GM04503 (cell line): ENCODE measurements at places on chromosomes 13 and 19.

- DNase-seq: no peak
Observed at GRCh38 chr19:29550896-29551295, 25.1 kb downstream of the VSTM2B start.

GRCh38 chr13:58142952-58143351 is 511.4 kb downstream of the PCDH17 start:
- DNase-seq: no peak

GRCh38 chr13:111847964-111848363 is 219.0 kb upstream of the SOX1 start:
- DNase-seq: no peak

DNA sequence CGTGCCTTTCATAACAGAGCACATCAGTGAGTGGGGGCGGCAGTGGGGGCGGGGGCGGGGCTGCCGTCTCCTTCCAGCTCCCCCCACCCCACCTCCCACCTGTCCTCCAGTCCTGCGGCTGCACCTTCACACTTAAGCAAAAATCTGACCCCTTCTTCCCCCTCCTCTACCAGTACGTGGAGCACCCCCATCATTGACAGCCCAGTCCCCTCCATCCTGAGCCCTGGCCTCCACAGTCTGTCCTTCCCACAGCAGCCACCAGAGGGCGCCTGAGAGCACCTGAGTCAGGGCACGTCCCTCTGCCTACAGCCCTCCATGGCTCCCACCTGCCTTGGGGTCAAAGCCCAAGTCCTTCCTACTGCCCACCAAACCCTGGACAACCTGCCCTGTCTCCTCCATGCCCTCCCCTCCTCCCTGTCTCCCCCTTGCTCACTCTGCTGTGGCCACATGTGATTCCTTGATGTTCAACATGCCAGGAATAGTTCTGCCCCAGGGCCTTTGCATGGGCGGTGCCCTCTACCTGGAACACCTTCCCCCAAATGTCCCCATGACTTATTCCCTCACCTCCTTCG is 4.0 kb downstream of the EBI3 start:
- DNase-seq: no peak

- DNase-seq: no peak
Observed at GRCh38 chr13:40509876-40510275, 156.6 kb downstream of the FOXO1 start.

- no peak for DNase-seq
Observed at GRCh38 chr13:100534147-100534843, 54.3 kb downstream of the GGACT start.

DNA sequence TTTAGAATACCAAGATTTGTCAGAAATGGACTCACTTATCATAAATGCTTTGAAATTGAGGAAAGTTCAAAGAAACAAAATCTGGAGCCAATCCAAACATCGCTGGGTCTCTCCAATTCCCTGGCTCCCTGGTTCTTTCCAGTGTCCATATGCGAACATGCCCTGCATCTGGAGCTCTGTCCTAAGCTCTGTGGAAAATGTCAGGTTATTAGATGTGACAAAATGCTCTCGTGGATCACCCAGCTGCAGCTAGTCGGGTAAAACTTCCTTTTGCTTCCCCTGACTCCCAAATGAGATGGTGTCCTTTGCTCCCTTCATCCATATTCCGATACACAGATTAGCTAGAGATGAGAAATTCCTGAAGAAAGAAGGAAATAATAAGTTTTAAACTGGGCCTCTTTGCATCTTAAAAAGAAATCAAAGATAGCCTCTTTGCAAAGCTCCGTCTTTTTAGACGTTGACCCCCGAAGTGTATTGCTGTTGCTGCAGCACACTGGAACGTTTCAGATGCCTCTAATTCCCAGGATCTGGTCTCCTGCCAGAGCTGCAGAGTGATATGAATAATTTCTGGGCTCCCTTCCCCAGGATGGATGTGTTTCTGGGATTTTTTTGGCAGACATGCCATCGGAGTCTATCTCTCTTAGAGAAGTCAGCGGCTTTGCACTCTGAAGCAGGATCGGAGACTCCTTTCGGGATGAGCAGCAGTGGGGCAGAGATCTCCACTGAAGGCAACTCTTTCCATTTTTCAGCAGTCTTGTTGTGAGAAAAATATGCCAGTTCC is 102.9 kb downstream of the TEX26 start:
- DNase-seq: no peak

- DNase-seq: no peak
Observed at GRCh38 chr13:79802389-79803085, 321.6 kb downstream of the NDFIP2 start.

- DNase-seq: no peak
Observed at GRCh38 chr13:40589285-40590109, 76.9 kb downstream of the FOXO1 start.

DNA sequence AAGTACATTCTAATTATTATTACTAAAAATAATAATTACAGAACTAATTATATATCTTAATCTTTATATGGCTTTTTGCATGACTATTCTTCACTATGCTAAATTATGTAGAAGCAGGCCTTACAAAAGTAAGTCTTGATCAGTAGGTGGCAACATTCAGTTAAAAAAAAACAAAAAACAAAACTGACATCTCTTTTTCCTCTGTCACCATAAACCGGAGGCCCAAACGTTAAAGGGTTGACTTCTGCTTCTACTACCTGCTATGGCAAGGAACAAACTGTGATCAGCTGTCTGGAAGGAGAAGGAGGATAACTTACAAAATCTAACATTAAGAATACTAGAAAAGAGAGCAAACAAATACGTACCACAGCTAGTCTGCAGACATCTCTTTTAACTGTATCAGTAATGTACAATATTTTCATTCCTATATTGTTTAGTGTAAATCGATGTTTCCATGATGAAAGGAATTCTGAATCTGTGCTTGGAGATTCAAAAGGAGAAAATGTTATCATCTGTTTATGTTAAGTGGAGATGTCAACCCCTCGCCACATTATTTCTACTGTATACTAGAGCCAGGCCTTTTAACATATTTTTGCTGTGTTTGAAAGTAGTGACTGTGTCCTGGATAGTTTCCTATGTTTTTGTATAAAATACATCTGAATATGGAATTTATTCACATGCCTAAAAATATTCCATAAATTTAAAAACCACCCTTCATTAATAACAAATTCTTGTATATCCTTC is 1525.4 kb downstream of the SLITRK1 start:
- no peak for DNase-seq

GRCh38 chr13:107069108-107069776 is 501.3 kb upstream of the ARGLU1 start:
- DNase-seq: no peak

DNA sequence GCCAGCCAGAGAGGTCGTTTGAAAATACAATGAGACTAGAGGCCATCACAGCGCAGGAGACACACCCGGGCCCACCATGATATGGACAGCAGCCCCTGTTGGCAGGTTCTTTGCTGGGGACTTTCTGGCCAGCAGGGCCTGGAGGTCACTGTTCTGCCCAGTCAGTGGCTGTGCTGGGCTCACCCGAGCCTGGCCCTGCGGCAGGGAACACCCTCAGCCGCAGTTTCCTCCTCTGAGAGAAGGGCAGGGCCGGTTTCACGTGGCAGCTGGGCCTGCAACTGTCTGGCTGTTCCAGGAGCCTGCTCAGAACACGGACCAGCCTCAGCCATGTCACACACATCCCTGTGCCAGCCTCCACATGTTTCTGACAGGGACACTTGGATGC is 39.4 kb downstream of the ADPRHL1 start:
- no peak for DNase-seq

DNA sequence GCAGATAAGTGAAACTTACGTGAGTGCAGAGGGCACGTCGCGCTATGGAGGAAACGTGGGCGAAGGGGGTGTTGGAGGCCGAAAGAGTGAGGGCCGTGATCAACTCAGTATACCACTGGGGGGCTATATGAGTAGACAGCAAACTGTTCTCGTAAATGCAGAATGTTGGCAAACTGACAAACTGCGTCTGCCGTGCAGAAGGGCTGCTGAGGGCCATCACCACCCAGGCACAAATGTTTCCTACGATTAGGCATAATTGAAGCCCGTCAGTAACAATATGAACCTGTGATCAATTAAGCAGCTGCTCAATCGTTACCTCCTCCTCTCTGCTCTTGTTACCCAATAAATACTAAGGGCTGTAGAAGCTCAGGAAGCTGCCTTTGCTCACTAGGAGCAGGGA is 17.3 kb upstream of the MADCAM1 start:
- DNase-seq: no peak

GRCh38 chr19:581399-582111 is 8.1 kb upstream of the HCN2 start:
- no peak for DNase-seq

GRCh38 chr13:100674572-100674871 is at the start of gene TMTC4:
TMTC4 (minus strand) TSS chr13:100674795; CDS start chr13:100670362, 4,433 bp downstream.
- DNase-seq: no peak

DNA sequence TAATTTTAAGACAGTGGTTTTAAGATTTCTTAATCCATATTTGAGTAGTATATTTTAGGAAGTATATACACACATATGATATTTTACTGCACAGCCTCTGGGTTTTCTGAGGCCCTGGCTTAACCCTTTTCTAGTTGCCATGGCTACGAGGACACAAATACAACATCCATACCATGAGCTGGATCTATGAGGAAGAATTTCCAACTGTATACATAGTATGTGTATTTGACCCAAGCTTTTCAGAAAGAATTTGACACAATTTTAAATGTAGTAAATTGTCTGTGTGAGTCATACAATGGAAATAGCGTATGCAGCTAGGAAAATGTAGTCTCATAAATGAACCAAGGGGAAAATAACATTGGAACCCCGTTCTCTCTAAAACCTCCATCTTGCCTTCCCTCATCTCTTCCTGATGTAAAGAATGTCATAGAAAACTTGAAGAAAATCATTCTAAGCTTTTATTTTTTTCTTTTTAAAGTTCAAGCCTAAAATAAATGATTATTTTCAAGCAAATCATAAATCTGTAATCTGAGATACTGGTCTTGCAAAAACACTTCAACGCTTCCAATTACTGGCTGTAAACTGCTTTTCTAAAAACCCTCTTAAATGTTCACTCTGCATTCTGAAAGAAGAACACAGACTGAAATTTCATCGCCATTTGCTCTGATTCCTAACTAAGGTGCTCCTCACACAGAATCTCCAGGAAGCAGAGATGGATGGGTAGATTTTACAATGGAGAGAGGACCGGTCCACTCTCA is 172.4 kb downstream of the LACC1 start:
- DNase-seq: no peak

GRCh38 chr13:60645676-60646075 is 248.7 kb downstream of the TDRD3 start:
- no peak for DNase-seq

DNA sequence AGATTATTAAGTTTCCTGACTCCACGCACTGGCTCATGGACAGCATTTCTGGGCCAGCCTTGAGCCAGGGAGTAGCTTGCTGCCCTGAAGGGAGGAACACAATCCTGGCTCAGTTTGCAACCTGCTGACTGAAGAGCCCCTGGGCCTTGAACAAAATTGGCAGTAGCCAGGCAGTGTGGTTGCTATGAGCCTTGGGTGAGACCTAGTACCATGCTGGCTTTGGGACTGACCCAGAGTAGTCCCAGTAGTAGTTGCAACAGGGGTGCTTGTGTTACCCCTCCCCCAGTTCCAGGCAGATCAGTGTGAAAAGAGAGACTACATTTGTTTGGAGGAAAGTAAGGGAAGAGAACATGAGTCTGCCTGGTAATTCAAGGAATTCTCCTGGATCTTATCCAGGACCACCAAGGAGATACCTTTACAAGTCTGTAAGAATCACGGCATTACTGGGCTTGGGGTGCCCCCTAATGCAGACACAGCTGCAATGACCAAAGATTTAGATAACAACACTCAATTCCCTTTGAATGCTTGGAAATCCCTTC is 22.0 kb downstream of the ITGBL1 start:
- no peak for DNase-seq

- no peak for DNase-seq
Observed at GRCh38 chr13:42574435-42575311, 721 bp downstream of the TNFSF11 start.

DNA sequence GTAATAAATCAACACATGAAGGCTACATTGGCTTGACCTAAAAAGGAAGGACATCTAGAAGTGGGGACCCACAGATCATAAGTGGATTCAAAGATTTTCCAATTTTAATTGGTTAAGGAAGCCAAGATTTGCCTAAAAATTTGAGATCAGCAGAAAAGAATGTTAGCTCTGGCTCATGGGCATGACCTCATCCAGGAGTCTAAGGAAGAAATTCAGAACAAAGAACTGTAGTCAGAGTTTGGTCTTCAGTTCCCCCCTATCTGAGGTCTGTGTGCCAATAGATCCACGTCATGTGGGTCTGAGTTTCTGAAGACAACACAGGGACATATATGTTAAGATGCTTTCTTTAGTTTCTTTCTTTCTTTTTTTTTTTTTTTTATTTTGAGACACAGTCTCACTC is 648.8 kb upstream of the SPRY2 start:
- no peak for DNase-seq

GRCh38 chr13:33787051-33787591 is 30.8 kb upstream of the RFC3 start:
- no peak for DNase-seq

DNA sequence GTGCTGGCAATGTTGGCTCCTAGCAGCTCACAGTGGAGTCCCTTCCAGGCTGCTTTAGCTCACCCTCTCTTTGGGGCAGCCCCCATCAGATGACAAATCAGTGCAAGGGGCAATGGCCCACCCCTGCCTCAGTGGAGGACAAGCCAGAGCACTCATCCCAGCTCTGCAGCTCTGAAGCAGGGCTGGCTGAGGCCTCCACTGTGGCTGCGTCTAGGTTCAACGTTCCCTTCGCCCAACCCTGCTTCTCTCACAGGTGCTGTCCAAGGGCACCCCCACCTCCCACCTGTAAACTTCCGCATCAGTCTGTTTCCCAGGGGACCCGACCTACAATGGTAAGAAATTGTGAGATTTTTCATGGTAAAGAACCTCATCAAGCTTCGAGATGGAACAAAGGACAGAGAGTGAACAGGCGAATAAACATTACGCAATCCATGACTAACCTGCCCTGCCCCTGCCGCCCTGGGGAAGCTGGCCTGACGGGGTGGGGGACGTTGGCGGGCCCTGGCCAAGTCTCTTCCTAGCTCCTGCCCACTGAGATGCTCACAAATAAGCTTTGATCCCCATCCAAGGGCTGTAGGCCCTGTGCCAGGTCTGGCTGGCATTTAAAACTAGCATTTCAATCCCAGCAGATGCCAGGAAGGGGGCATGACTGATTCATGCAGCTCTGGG is 40.5 kb downstream of the DZIP1 start:
- no peak for DNase-seq

DNA sequence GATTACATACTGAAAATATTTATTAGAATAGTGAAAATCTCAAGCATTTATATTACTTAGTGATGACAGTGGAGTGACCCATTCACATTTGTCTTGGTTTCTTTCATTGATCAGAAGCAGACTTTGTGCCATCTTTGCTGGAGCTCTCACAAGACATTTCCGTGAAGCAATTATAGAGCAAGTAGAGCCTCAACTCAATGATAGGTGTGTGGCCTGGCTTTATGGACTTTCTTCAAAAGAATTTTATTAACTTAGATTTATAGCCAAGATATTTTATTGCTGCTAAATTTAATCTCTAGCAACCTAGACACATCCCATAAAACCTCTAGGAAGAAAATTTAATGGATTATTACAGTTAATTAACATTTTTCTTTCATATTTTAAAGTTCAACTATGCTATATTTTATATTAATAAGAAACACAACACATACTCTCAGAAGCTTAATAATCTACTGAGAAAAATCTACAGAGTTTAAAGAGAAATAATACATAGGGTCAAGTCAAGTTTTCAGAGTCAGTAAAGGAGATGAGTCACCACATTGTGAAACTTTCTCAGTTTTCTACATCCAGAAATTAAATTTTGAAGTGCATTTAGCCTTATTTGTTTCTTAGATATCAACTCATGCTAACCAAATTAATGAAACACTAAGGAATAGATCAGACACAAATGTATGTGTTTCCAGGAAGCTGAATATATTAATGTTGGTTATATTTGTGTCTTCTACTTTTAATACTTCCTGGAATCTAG is 160.5 kb downstream of the LACC1 start:
- no peak for DNase-seq

- no peak for DNase-seq
Observed at GRCh38 chr13:99193152-99193551, 7.5 kb upstream of the UBAC2 start.
